ENCODE measurements at places on chromosomes 16 and 17.

- no peak for DNase-seq
Measured at GRCh38 chr16:50367777-50368409, 895 bp downstream of the BRD7 start.

- DNase-seq = peak; percentile 54
Measured at GRCh38 chr17:63700528-63701455, 867 bp upstream of the LIMD2 start.

- peak; percentile 51 for DNase-seq
Measured at GRCh38 chr16:80580109-80580832, 39.5 kb downstream of the DYNLRB2 start.

GRCh38 chr17:28747801-28748750, 4.3 kb downstream of the TRAF4 start:
- DNase-seq = no peak

- DNase-seq = no peak
Measured at GRCh38 chr16:85286066-85286831, 174.0 kb upstream of the CIBAR2 start.

- no peak for DNase-seq
Measured at GRCh38 chr16:49019831-49020230, 261.8 kb downstream of the CBLN1 start.

DNA sequence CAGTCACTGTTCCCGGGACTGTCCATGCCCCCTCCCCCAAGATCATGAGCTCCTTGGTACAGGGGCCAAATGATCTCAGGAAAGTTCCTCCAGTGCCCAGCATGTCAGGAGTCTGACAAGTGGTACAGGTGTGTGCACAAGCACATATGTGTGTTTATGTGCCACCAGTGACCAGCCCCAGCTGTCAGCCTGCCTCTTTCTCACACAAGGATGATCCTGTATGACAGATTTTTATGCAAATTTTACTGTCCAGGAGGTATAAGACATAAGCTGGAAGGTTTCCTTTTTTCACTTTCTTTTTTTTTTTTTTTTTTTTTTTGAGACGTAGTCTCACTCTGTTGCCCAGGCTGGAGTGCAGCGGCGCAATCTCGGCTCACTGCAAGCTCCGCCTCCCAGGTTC, 31.4 kb upstream of the GFOD2 start:
- DNase-seq = no peak

- DNase-seq = no peak
Measured at GRCh38 chr16:79933603-79934002, 333.1 kb upstream of the MAF start.

DNA sequence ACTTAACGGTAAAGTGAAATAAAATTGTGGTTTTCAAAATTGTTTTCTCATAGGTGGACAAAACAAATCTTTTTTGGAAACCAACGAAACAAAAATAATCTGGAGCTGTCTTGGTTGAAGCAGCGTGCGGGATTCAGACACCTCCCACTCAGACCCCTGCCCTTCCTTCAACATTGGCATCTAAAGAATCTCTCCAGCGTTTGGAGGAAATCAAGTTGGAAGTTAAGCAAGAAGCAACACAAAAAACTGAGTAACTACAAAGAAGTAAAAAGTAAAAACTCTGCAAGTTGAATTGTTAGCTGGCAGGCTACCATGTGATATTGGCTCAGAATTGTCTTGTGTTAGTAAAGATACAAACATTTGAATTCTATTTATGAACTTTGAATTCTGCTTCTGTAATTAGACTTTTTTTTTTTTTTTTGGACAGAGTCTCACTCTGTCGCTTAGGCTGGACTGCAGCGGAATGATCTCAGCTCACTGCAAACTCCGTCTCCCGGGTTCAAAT, 361.0 kb upstream of the PMFBP1 start:
- no peak for DNase-seq

DNA sequence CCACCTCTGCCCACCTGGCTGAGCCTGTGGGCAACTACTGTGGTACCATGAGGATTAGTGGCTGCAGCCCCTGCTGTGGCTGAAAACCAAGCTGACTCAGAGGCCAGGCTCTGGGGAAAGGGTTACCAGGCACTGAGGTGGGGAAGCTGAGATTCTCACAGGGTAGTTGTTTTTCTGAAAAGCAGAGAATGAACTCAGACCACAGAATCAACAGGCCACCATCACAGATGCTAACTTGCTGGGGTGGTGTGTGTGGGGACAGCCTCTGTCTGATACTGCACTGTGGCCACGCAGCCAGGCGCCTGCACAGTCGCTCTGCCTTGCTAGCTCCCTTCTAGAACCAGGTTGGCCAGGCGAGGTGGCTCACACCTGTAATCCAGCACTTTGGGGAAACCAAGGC, 28.8 kb downstream of the NPLOC4 start:
- no peak for DNase-seq

DNA sequence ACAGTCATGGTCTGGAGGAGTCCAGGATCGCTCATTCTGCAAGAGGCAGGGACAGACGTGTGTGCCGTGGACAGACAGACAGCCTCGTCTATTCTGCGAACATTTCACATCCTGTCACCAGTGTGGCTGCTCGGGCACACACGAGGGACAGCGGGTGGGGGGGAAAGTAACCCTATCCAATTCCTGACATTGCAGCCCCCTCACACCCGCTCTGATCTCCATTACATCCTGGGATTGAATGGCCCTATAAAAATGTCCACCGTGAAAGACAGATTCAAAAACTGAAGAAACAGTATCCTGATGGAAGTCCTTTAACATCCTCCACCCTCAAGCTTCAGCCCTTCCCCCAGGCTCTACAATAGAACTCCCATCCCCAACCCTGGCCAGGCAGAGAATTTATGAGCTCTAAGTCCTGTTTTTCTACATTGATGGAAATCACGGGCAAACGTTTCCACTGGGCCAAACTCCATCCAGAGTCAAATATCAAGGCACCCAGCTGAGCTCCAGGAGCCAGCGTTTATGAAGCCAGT, 39.4 kb downstream of the HS3ST3A1 start:
- no peak for DNase-seq

DNA sequence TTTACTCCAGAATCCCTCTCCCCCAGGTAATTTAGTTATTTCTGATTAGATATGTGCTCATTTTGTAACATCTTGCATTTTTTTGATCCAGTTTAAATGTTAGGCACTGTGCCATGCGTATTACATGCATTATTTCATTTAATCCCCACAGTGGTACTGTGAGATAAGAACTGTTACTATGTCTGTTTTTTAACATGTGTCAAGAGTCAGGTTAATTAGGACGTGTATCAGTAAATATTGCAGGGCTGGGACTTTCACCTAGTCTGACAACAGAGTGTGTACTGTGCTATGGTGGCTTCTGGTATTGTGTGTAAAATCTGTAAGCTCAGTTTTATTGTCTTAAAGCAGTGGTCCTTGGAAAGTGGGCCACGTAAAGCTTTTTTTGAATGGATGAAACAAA, 10.6 kb downstream of the RSPRY1 start:
- no peak for DNase-seq

GRCh38 chr17:22266231-22266630, 573.9 kb downstream of the KCNJ18 start:
- no peak for DNase-seq

DNA sequence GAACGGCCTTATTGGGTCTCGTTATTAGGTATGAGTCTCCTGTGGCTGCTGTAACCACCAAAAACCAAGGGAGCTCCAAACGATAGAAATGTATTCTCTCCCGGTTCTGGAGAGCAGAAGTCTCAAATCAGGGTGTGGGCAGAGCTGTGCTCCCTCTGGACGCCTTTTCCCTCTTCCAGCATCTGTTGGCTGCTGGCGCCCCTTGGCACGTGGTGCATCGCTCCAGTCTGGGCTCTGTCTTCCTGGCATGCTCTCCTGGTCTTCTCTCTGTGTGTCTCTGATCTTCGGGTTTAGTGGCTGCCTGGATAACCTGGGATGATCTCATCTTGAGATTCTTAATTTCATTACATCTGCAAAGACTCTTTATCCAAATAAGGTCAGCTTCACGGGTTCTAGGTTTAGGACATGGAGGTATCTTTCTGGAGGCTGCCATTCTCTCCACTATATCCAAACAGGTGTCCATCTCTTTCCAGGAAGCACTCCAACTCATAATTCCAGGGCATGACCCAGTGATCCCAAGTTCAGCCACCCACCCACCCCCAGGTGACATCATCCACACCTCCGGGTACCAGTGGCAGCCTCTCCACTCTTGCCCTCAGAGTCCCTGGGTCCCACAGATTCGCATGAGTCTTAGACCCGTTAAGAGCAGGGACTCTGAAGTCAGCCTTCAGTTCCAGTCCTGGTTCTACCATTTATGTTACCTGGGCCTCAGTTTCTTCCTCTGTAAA, 145.5 kb upstream of the FOXF1 start:
- no peak for DNase-seq

DNA sequence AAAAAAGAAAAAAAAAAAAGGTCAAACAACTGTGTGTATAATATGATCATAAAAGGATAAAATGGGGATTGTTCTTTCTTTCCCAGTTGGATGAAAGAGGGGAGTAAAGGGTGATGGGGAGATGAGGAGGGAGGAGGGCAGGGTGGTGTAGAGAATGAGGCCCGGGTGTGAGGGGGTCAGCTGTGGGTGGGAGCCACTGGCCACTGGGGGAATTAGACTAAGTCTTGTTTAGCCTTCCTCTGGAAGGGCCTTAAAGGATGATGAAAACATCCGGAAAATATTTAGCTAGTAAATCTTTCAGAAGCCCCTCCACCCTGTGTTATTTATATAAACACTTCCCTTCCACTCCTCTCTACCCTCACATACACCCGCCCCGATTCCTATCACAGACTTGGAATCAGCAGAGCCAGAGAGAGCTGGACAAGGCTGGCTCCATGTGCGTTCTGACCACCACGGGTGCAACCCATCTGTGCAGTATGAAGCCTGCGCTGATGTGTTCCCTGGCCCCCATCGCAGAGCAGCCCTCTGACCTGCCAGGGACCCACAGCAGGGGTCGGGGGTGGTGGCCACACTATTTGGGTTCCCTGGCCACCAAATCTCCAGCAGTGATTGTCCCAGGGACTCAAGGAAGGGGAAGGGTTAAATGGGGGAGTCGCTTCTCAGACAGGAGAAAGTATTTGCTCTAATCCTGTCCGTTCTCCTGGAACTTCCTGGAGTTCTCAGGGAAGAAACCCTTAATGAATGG, 72.7 kb downstream of the GAS7 start:
- DNase-seq = no peak

GRCh38 chr17:32916134-32916533, 11.8 kb upstream of the TMEM98 start:
- no peak for DNase-seq

DNA sequence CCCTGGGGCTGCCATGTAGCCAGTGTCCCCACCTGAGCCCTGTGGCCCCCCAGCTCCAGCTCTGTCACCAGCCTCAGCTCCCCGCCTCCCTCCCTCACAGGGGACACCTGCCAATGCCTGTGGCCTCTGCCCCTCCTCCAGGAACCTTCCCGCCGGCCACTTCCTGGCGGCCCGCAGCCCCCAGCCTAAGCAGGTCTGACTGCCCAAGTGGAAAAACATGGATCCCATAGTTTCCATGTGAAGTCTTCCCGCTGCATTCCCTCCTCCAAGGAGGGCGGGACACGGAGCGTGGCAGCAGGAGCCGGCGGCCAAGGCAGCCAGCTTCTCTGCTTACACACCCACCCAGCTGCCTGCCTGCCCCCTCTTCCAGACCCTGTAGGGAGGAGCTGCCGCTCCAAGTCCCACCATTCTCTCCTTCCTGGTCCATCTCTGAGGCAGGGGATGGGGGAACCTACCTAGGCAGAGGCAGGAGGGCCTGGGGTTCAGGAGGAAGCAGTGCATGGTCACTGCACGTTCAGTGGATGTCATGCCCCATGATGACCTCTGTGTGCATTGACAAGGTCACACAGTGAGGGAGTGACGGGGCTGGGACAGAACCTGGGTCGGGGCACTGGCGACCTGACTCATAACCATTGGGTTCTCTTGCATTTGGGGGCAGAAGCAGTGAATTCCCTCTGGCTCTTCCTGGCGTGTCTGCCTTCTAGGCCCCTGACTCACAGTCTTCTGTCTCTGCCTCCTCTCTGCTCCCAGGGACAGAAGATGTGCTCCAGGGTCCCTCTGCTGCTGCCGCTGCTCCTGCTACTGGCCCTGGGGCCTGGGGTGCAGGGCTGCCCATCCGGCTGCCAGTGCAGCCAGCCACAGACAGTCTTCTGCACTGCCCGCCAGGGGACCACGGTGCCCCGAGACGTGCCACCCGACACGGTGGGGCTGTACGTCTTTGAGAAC, 8.7 kb downstream of the VASN start:
- DNase-seq = no peak

GRCh38 chr17:82228278-82228841, 482 bp upstream of the SLC16A3 start:
- DNase-seq = peak; percentile 49

GRCh38 chr17:43526886-43527648, 19.1 kb downstream of the ETV4 start:
- no peak for DNase-seq

- no peak for DNase-seq
Measured at GRCh38 chr16:75311383-75311938, 60.0 kb upstream of the BCAR1 start.

GRCh38 chr17:33797181-33797580, 457.9 kb upstream of the CCL2 start:
- no peak for DNase-seq

GRCh38 chr17:14780097-14780651, 479.3 kb downstream of the HS3ST3B1 start:
- DNase-seq = no peak

GRCh38 chr17:40122136-40122998, 596 bp downstream of the MSL1 start:
- peak; percentile 52 for DNase-seq

DNA sequence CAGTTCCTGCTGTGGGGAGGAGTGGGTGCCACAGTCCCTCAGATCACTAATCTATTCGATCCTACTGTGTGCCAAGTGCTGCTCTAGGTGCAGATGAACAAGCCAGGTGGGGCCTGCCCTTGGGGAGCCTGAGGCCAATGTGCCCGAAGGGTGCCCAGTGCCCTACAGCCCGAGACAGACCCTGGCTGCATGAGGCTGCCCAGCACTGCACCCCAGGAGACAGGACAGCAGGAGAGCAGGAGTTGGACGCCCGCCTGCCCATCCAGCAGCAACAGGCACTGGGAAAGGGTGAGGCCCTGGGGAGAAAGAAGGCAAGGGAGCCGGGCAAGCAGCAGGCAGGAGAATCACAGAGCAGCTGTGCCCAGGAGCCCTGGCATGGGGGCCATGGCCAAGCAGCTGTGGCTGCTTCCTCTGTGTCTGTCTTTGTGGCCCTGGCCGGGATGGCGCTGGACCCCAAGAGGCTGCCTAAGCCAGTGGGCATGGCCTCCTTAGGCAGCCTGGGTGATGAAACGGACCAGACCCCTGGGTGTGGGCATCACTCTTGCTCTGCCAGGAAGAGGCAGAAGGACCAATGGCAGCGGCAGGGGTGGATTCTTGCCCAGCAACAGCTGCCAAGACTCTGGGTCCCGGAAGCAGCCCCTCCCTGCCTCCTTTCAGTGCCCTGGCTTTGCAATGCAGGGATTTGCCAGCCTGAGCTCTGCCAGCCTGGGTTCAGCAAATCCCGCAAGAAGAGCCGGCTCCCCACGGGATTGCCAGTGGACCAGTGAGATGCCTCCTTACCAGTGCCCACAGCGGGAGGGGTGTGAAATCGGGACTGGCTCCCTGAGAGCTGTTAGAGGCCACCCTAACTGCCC, 179.6 kb upstream of the TNRC6C start:
- no peak for DNase-seq

DNA sequence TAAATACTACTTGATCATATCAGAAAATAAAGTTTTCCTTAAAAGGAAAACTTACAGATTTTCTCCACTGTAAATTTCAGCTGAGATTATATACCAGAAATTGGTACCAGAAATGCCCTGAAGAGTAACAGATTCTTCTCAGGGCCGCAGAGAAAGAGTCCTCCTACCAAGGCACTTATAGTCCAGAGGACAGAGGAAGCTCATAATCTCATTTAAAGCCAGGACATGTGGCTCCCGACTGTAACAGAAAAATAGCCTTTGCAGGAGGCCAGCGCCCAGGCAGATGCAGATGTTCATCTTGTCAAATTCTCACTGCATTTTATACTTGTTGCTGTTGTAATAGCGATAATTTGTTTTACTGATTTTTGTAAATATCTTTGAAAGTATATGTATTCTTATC, 43.7 kb downstream of the TNRC6C start:
- no peak for DNase-seq

Data from stimulated activated CD4-positive, alpha-beta T cell treated with anti-CD3 and anti-CD28 coated beads, Interleukin-4, amount 100 ng/mL, for 1 hour (primary cell).